ENCODE measurements at places on chromosomes 7 and 10.

DNA sequence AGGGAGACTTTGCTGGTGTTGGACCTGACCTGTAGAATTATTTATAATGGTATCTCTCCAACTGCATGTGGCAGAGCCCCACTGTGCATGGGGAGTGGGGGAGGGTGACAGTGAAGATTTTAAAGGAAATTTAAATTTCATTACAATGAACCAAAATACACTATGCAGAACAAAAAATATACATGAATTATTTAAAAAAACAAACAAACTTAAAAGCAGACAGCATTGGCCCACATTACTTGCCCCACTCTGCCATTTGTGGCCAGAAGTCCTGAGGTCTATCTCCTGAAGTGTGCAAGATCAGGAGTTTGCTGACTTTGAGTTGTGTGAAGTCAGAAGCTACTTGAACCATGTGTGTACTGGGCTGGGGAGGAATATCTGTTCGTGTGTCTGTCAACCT is 40.5 kb downstream of the AP3M1 start:
- no peak for DNase-seq

DNA sequence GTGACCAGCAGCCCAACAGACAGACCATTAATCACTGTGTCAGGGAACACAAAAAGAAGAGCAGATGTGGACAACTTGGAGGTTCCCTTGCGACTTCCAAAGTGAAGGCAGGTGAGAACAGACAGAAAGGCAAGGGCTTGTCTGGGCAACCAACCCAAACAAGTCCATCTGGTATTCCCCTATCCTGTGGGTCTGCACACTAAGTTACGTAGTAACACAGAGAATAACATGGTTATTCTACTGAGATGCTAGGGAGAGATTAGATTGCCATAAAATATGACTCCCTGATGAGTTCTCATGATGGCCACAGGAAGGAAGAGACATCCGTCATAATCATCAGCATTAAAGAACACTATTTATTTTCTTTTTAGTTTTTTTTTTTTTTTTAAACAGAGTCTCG is 252.2 kb downstream of the CALN1 start:
- no peak for DNase-seq

DNA sequence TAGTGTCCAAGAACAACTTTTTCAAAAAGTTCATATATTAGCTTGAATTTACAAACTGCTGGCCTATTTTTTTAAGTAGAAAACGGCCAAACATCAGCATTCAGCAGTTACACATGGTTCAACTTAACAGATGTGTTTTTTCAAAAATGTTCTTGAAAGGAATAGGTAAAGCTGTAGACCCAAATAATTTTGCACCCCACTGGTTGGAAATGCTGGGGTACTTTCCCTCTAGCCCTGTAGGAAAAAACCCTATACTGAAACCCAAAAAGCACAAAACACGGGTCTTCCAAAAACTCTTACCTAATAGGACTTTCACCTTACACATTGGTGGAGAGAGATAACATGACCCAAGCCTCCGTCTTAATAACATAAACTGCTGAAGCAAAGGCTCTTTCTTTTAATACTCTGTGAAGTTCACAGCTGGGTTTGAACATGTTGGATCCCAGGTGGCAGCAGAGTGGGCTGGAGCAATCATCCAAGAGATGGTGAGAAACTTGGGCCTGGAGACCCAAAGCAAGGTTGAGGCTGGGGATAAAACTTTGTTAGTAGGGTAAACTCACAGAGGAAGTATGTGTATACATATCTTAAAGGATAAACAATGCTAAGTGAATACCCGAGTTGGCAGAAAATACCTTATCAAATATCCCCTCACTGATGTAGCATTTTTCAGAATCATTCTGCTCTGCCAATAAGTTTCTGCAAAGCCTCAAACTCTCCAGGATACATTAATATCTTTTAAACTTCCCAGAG is 629 bp upstream of the DNAJC9 start:
- no peak for DNase-seq

- DNase-seq, result no peak
Measured at GRCh38 chr7:6293202-6293601, 20.8 kb upstream of the CYTH3 start.

DNA sequence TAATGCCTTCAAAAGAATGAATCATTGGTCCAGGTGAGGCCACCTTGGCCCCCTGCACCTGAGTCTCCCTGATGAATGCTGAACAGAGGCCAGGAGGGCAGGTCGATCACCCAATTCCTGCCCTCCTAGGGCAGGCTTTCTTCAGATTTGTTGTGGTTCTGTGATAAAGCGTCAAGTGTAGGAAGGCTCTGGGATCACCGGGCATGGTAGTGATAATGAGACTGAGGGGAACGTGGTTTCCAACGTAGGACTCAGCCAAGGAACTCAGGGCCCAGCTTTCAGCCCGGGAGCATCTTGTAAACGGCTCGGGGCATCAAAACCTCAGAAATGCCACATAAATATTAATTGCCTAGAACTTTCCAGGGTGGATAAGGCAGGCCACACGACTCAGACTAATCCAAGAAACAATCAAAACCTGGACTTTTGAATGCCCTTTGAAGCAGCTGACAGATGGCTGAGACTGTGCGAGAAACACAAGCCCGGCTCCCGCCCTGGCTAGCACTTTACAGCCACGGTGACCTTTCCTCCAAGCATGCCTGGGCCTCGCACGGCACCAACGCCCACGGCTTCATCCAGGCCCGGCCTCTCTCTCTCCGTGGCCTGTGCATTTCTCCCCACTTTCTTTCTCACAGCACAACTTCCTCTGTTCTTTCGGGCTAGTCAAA is 239.3 kb upstream of the GRB10 start:
- peak; percentile 1 for DNase-seq

DNA sequence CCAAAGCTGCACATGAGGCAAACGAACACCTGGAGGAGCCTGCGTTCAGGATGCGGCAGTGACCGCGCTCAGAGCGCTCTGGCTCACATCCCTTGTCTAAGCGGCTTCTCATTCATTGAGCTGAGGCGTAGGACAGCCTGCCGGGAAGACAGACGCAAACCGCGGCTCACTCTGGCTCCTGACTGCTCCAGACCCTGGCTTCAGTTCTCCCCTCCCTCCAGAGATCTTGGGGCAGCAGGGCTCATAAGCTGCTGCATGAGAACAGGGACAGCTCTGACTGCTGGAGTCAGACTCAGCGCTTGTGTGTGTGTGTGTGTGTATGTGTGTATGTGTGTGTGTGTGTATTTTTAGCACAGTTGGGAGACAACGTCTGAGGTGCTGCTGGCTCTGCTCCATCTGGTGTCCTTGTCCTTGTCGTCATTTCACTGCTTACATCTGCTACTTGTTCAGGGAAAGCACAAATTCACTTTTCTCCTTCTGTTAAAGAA is 15.8 kb upstream of the LYZL2 start:
- DNase-seq, result no peak

GRCh38 chr7:194252-195009 is 2.1 kb downstream of the FAM20C start:
- DNase-seq, result no peak

GRCh38 chr10:89808842-89809241 is 107.5 kb downstream of the KIF20B start:
- no peak for DNase-seq

DNA sequence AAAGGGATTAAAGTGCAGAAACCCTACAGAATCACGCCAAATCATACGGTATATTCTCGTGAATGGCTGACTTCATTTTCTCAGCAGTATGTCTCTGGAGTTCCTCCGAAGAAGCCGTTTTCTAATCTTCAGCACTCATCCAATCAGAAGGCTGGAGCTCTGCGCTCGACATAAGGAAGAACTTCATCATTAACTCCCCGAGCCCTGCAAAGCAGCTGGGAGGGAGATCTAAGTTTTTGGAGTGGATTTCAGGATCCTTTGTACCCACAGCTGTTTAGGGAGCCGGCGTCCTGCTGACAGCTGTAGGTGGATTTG is 40.7 kb upstream of the SDK1 start:
- no peak for DNase-seq

- no peak for DNase-seq
Measured at GRCh38 chr7:522071-522950, 2.7 kb upstream of the PDGFA start.

DNA sequence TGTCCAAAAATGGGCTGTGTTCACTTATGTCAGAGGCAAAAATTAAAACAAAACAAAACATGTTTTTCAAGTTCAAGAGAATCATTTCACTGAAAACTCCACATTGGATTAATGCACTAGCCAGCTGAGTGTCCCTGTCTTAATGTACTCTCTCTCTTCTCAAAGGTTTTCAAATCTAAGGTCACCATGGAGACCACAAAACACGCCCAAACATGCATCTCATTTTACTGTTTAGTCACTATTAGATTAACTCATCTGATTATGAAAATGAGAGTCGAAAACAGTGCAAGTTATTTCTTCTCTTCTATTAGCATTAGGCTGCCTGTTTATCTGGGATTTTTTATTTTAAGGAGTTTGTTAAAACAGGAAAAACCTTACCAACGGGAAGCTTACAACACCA is 70.8 kb upstream of the ASAH2 start:
- DNase-seq, result no peak

- DNase-seq, result no peak
Measured at GRCh38 chr7:32059289-32060011, 10.8 kb downstream of the PDE1C start.

DNA sequence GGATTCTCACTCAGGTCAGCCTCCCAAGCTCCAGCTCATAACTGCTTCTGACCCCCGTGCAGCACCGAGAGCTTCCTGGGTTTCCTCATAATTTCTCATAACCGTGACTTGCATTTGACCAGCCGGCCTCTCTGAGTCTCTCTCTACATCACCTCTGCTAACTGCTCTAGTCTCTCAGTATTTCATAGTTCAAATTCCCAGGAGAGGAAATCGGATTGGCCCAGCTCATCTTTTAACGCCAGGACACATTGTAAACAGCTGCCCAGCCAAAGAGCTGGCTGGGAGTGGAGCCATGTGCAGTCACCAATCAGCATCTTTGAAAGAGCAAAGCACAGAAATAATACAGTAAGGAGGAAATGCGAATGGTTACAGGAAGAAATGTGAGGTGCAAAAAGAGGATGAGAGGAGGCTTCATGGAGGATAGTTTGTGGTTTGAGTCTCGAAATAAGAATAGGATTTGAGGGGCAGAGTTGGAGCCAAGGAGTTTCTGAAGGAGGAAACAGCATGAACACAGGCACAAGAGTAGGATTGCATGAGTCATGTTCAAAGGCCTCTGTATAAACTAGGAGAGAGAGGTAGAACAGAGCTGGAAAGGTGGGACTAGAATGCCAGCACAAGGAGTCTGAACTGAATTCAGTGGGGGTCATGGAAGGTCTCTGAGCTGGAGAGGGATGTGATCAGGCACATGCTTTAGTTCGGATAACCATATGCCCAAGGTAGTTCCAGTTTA is 15.2 kb upstream of the LBX1 start:
- DNase-seq, result no peak

DNA sequence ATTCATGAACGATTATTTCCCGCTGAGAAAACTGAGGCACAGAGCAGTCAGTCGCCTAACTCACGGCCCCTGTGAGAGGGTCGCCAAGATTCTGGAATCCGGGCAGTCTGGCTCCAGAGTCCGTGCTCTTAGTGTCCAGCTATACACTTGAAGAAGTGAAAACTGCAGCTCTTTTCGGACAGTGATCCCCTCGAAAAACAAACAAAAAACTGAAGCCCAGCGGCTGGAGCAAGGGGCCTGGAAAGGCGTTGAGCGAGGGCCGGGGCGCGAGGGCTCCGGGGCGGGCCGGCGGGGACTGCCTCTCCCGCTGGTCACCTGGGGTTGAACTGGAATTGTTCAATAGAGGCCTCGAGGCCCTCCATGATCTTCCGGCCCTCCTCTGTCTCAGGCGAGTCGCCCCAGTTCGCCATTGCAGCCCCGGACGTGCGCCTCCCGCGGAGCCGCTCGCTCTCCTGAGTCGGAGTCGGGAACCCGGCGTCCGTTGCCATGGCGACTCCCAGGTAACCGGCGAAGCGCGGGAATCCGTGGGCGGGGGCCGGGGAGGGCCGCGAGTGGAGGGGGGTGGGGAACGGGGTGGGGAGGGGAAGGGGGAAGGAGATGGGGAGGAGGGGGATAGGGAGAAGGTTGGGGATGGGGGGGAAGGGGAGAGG is 881 bp downstream of the C10orf67 start:
- peak; percentile 69 for DNase-seq

DNA sequence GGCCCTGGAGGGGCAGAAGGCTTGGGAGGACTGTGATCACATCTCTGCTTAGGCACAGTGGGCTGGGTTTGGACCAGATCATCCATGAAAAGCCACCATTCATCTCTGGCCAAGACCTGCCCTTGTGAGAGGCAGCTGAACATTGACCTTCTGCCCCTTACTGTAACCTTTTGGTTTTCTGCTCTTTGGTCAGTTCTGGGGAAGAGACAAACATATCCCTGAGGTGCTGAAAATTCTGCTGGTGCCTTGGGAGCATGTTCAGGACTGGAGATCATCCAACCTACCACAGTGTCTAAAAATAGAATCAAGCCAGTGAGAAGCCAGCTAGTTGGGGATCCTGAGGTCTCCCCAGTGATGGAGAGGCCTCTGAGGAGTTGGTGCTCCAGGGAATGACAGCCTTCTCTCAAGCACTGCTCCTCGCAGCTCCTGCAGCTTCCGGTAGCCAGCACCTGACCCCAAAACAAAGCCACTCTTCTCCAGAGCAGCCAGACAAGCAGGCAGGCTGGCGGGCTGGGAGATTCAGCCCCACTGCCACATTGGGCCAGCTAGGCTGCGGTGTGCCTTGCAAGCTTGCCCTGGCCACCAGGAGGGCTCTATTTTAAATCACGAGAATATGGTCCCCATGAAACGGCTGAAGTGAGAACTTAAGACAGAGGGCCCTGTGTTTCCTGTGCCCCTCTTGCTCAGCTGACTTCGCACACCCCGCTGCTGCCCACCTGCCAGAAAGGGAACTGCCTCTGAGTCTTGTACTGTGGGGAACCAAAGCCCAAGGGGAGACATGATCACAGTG is 37.8 kb upstream of the UBE2H start:
- DNase-seq, result no peak

- no peak for DNase-seq
Measured at GRCh38 chr10:70991140-70992124, 103.1 kb upstream of the PCBD1 start.

DNA sequence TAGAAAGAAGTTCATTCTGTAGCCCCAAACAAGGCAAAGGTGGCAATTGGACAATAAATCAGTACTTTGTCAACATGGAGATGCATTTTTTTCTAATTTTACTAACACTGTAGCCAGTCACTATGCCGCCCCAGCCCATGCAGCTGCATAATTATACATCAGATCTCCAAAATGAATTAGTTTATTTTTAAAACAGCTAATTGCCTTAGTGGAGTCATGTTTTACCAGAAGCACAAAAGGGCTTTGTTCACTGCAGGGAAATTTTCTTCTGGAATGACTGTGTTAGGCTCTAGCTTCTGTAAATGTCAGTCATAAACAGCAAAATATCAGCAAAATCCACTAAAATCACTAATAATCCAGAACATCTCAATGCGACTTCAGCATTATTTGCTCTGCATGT is 20.1 kb upstream of the HDAC9 start:
- DNase-seq, result no peak

Measured in mesothelial cell of epicardium (in vitro differentiated cells).